ENCODE measurements at places on chromosomes 3 and 15. TPM values are rescaled to one million over a fixed set of nuclear protein-coding genes. Genes with fewer than 3 reads are reported as not detected.
A peak's percentile ranks its signal among the peaks of the same experiment; 100 is the strongest.

DNA sequence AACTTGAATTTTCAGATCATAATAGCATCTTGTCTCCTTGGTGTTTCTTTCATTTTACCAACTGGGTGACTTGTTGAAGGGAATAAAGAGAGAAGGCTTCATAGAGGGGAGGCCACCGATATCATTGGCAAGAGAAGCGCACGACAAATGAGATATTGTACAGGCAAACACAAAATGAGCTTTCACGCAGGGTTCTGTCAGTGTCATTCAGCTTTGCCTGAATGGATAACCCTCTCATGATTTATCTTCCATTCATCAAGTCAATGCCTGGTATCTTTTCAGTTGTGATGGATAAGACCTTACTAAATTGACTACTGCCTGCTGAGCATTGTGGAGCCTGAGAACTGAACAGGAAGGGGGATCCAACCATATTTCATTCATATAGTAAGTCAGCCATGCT is 188.6 kb upstream of the EPHA3 start:
- H3K36me3 ChIP-seq = no peaks in the 10 kb centered on the region
- no peak overlapping the region for H3K27ac ChIP-seq
- no peak for DNase-seq
- H3K4me3 ChIP-seq = no peak overlapping the region
- no peaks in the 10 kb centered on the region for H3K4me1 ChIP-seq

DNA sequence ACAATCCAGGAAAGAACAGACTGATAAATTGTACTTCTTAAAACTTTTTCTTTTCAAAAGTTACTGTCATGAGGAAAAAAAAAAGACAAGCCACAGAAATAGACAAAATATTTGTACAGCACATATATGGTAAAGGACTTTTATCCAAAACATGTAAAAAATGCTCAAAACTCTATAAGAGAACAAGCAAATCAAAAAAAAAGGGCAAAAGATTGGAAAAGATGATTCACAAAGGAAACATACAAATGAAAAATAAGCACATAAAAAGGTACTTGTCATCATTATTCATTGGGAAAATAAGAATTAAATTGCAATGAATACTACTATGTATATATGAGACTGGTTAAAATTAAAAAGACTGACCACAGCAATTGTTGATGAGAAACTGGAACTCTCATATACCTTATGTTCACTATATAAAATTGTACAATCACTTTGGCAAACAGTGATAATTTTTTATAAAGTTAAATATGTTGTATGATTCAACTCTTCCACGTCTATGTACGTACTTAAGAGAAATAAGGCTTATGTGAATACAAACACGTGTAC is 39.7 kb downstream of the DIPK2A start:
- H3K4me3 ChIP-seq = no peak overlapping the region
- no peaks in the 10 kb centered on the region for H3K27me3 ChIP-seq
- no peak for DNase-seq
- H3K27ac ChIP-seq = no peak overlapping the region
- no peaks in the 10 kb centered on the region for H3K4me1 ChIP-seq

DNA sequence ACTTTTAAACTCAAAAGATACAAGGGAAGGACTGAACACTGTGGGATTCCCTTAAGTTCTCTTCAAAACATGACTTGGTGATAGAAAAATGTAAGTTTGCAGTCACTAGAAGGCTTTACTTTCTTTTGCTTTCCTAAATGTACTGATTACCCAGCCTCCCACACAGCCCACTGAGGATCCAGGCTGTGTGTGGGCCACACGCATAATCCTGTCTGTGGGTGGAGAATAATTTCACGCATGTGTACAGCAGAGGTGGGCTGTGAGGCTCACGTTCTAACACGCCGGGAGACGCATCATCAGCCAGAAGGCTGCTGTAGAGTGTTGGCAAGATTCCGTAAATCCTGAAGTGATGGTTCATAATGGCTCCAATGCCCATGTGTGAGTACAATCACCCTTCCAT is 165.5 kb downstream of the CLSTN2 start:
- no peaks in the 10 kb centered on the region for H3K4me1 ChIP-seq
- no peaks in the 10 kb centered on the region for H3K27me3 ChIP-seq
- H3K27ac ChIP-seq = no peak overlapping the region

- no peaks in the 10 kb centered on the region for H3K4me1 ChIP-seq
- DNase-seq = no peak
- H3K27ac ChIP-seq = no peak overlapping the region
- no peaks in the 10 kb centered on the region for H3K36me3 ChIP-seq
- no peak overlapping the region for H3K4me3 ChIP-seq
Measured at GRCh38 chr15:82231233-82231632, 31.3 kb downstream of the EFL1 start.

DNA sequence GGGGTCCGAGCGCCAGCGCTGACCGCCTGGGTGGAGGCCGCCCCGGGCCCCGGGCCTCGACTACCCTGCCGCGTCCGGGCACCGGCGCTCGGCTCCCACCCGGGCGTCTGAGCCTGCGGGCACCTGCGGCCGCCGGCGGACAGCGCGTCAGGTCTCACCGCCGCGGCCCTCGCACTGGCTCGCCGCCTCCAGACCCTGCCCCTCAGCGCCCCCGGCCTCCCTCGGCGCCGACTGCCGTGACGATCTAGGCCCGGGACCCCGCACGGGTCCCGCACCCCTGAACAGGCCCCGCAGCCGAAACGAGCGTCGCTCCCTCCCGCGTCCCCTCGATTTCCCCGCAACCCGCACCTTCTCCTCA is 297 bp downstream of the PRC1 start:
- H3K27me3 ChIP-seq = no peaks in the 10 kb centered on the region
- H3K4me1 ChIP-seq = peaks cover 4% of the 10 kb centered on the region
- H3K36me3 ChIP-seq = no peaks in the 10 kb centered on the region
- no peak for DNase-seq

VPS39 gene
- total RNA-seq = 16.6 TPM

SUSD5 gene
- total RNA-seq = 0.05 TPM

ULK4 gene
- total RNA-seq = 5.6 TPM

MNS1 gene
- total RNA-seq = 0.29 TPM

AADAC gene
- total RNA-seq = 210 TPM

GRCh38 chr3:135240426-135240825 is 445.4 kb downstream of the EPHB1 start:
- no peaks in the 10 kb centered on the region for H3K27me3 ChIP-seq
- no peak overlapping the region for H3K27ac ChIP-seq
- H3K36me3 ChIP-seq = no peaks in the 10 kb centered on the region
- no peaks in the 10 kb centered on the region for H3K4me1 ChIP-seq
- no peak overlapping the region for H3K4me3 ChIP-seq
- DNase-seq = no peak

DNA sequence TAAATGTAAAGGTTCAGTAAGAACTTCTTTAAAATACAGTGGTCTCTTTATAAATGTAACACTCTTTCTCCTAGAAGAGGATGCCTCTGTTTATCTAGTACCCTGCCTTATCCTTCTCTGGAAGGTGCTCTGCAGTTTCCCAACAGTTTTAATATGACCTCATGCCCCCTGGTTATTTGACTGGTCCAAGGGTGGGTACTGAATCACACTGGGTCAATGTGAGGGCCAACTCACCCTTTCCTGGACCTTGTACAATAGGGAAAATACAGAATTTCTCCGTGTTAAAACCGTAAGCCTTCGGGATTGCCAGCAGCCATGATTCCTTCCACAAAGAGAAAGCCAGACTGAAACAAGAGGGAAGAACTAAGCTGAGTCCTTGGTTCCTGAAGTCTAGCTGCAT is 9.2 kb downstream of the DCBLD2 start:
- no peaks in the 10 kb centered on the region for H3K36me3 ChIP-seq
- no peak for DNase-seq
- H3K27ac ChIP-seq = no peak overlapping the region
- H3K27me3 ChIP-seq = no peaks in the 10 kb centered on the region
- H3K4me1 ChIP-seq = no peaks in the 10 kb centered on the region

DNA sequence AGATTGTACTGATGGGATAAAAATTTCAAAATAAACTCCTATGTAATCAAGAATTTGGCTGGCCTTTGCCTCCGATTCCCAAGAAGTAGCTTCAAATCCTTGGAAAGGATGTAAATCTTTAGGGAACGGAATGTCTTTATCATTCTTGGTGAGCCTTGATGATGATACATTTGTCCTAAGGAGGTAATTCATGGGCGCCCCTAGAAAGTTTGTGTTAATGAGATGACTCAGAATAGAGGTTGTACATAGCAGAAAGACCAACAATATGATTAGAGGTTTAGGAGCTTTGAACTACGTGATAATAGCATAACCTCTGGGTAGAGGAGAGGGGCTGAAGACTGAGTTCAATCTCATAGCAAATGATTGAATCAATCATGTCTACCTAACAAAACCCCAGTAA is 248.6 kb upstream of the SLITRK3 start:
- no peak for DNase-seq
- no peaks in the 10 kb centered on the region for H3K27me3 ChIP-seq
- H3K27ac ChIP-seq = no peak overlapping the region
- no peaks in the 10 kb centered on the region for H3K36me3 ChIP-seq
- H3K4me3 ChIP-seq = no peak overlapping the region

DNA sequence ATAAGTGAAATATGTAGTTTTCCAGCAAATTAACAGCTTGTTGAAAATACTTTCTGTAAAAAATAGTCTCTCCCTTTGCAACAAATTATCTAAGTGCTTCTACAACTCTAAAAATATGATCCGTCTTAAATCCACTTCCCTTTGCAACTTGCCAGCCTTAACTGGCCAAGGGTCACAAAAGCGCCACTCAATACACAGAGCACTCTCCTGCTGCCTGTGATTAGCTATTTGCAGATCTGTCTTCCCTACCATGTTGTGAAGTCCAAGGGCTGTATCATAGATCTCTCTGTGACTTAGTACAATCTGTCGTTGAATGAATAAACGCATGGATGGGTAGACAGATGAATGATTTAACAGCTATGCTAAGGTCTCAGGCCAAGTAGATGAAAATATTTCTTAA is 76.2 kb downstream of the ITGB5 start:
- peaks cover 7% of the 10 kb centered on the region for H3K36me3 ChIP-seq
- H3K4me3 ChIP-seq = no peak overlapping the region
- H3K27ac ChIP-seq = peak overlapping the region; percentile 22

GRCh38 chr3:74489050-74489792 is 125.2 kb downstream of the CNTN3 start:
- no peaks in the 10 kb centered on the region for H3K36me3 ChIP-seq
- H3K27ac ChIP-seq = no peak overlapping the region
- no peak overlapping the region for H3K4me3 ChIP-seq
- peaks cover 6% of the 10 kb centered on the region for H3K4me1 ChIP-seq

CHDH gene
- 45.2 TPM for total RNA-seq

DPPA4 gene
- total RNA-seq = 0.86 TPM

GRCh38 chr15:95538693-95539092 is 791.8 kb upstream of the NR2F2 start:
- H3K36me3 ChIP-seq = no peaks in the 10 kb centered on the region
- no peak overlapping the region for H3K4me3 ChIP-seq
- no peaks in the 10 kb centered on the region for H3K27me3 ChIP-seq
- no peaks in the 10 kb centered on the region for H3K4me1 ChIP-seq
- DNase-seq = no peak
- H3K27ac ChIP-seq = no peak overlapping the region

DNA sequence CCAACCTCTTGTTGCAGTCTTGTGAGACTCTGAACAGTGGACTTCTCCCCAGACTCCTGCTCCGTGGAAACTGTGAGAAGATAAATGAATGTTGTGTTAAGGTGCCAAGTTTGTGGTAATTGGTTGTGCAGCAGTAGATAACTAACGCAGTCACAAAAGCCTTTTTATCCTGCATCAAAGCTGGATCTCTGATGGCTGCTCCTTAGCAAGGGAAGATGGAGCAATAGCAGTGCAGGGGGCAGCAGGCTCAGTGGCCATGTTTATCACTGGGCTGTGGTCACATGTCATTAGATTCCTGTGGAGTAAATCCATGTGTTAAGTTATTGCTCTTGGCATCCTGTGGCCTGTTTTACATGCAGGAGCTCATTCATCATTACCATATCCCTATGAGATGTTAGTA is 13.5 kb downstream of the CMTM7 start:
- H3K27ac ChIP-seq = no peak overlapping the region
- no peak overlapping the region for H3K4me3 ChIP-seq
- no peak for DNase-seq
- H3K27me3 ChIP-seq = no peaks in the 10 kb centered on the region
- no peaks in the 10 kb centered on the region for H3K36me3 ChIP-seq

DNA sequence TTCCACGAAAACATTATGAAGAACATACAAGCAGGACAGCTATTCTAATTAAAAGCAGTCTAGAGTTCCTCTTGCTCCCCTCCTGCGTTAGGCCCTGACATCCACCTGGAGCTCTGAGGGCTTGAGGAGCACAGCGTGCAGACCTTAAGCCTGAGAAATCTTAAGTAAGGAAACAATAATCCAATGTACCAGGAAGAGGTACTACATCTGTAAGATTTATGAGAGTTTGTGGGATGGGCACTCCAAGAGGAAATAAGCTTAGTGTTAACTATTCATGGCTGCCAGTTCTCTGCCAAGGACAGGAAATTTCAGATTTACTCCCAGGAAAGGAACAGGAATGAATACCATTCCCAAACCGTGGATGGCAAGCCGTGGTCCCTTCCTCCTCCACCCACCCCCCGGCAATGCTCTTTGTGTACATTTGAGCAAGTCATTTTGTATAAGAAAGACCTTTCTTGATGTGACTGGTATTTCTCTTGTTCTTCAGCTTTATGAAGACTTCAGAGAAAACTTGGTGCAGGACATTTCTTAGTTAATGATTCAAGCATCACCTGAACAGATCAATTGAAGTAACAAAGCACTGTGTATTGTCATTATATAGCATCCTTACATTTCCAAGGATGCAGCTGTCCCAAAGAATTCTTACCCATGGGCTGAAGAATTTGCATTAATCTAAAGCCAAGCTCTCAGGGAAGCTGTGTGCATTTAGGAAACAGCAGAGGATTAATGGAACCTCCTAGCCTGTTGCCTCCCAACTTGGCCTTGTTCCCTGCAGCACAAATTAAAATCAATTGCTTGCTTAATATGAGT is 28.8 kb upstream of the VILL start:
- no peaks in the 10 kb centered on the region for H3K36me3 ChIP-seq
- no peak for DNase-seq
- peak overlapping the region; percentile 88 for H3K27ac ChIP-seq
- no peaks in the 10 kb centered on the region for H3K27me3 ChIP-seq
- peaks cover 4% of the 10 kb centered on the region for H3K4me1 ChIP-seq
- H3K4me3 ChIP-seq = peak overlapping the region; percentile 31

- no peaks in the 10 kb centered on the region for H3K4me1 ChIP-seq
- H3K4me3 ChIP-seq = no peak overlapping the region
- no peaks in the 10 kb centered on the region for H3K36me3 ChIP-seq
Measured at GRCh38 chr3:10574101-10574620, 68.8 kb upstream of the ATP2B2 start.

DNA sequence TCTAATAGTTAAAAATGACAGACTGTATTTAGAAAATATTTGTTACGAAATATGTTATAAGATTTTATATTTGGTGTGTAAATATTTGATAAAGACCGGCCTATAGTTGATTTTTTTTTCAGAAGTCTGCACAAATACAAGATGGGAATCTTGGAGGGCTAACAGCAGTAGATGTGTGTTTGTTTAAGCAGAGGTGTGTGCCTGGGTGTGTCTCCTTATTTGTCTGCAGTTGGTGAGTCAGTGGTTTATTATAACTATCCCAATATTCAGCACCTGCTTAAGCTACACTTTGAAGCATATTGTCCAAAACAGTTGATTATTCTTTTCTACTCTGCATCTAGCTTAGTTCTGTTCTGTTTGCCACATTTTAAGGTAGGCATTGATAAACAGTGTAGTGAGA is 12.4 kb downstream of the GLCE start:
- no peaks in the 10 kb centered on the region for H3K36me3 ChIP-seq
- H3K27ac ChIP-seq = no peak overlapping the region
- H3K4me3 ChIP-seq = no peak overlapping the region

FGF7 gene
- 0.29 TPM for total RNA-seq

DUOX2 gene
- 0.02 TPM for total RNA-seq
